ENCODE measurements at places on chromosomes 12 and 14.

DNA sequence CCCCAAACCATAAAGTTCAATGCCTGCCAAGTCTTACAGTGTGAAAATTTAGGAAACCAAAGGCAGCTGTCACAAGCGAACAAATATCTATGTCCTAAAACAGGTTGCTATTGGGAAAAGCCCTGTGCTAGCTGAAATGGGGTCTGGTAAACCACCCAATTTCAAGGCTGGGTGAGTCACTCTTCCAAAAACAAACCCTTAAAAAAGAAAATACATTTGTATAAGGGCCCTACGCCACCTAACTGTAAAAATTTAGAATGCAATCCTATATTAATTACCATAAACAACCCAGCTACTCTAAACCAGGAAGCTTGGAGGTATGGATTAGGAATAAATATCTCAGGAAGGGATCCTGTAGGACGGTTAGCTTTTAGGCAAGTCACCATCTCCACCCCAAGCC is 32.1 kb downstream of the PRMT8 start:
- no peak for DNase-seq

DNA sequence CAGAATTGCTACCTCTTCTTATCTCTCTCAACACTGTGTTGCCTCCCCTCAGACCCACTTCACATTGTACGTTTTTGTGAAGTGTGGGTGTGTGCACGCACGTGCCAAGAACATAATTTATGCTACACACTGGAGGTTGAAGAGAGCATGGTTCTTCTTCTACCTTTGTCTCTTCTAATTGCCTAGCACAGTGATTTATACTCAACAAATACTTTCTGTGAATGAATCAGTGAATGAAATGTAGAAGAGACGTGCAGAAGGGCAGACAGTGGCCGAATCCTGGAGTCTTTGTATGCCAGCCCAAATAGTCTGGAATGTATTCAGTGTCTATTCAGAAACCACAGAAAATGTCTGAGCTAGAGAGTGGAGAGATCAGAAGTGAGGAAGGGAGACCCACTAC is 4.6 kb upstream of the SAMD4A start:
- no peak for DNase-seq

GRCh38 chr14:99944241-99944651 is 121.0 kb upstream of the EVL start:
- no peak for DNase-seq

GRCh38 chr14:71650187-71650755 is 282.0 kb upstream of the RGS6 start:
- no peak for DNase-seq

- DNase-seq, result no peak
Observed at GRCh38 chr14:66918527-66918926, 270.7 kb upstream of the GARIN2 start.

DNA sequence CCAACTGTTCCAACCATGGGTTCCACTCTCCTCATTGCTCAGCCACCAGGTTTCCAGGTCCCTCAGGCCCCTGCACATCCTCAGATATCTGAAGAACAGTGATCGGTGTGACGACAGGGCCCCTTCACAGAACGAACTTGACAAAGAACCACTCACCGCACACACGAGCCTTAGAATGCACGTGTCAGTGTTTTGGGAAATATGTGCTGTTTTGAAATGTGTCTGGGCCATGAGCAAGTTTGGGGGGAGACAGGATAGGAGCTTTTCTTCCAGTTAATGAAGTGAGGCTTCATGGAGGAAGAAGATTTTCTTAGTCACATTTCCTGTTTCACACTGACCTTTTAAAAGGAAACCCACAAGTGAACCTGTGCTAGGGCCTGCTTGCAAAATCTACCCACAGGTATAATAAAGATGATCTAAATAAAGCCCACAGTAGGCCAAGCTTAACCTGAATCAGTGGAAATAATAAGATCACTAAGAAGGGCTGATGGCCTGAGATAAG is 58.6 kb downstream of the ZFP36L1 start:
- DNase-seq, result peak; percentile 61

DNA sequence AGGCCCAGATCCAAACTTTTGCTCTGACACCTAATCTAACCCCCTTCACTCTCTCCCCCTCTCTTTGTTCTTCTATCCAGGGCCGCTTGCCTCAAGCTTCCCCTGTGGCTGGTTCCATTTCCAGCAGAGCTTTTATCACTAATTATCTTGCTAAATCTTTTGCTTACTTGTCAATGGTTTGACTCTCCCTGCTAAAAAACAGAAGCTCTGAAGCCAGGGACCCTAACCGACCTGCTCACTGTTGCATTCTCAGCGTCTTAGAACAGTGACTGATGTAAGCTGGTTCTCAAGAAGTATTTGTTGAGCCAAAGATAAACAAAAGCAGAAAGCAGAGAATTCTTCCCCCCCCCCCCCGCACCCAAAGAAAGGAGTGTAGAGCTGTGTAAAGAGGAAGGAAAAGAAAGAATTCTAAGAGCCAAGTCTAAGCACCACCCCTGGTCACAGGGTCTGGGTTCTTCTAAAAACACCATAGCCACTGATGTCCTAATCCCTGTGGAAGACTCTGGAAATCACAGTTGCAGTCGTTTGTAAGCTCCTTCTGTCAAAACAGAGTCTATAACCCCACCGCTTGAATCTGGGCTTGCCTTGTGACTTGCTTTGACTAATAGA is 385.8 kb downstream of the MED13L start:
- DNase-seq, result no peak

- no peak for DNase-seq
Observed at GRCh38 chr14:59238216-59238615, 49.7 kb downstream of the DAAM1 start.

DNA sequence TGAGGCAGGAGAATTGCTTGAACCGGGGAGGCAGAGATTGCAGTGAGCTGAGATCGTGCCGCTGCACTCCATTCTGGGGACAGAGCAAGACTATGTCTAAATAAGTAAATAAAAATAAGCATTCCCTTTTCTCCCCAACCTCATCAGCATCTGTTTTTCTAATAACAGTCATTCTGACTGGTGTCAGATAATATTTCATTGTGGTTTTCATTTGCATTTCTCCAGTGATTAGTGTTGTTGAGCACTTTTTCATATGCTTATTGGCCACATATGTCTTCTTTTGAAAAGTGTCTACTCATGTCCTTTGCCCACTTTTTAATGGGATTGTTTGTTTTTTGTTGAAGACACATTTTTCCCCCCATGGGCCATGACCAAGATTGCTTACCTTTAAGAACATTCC is 243.2 kb downstream of the ADAMTS20 start:
- no peak for DNase-seq

DNA sequence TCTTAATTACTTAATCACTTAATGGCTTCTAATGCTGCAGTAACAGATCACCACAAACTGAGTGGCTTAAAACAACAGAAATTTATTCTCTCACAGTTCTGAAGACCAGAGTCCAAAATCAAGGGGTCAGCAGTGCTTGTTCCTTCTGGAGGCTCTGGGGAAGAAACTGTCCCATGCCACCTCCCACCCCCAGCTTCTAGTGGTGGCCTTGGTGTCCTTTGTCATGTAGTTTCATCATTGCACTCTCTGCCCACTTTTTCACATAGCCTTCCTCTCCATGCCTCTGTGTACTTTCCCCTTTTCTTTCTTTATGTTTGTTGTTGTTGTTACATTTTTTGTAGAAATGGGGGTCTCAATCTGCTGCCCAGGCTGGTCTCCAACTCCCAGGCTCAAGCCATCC is 16.1 kb upstream of the UBC start:
- DNase-seq, result no peak

GRCh38 chr12:88977115-88977514 is 375.2 kb downstream of the DUSP6 start:
- DNase-seq, result no peak
